Activated CD8-positive, alpha-beta memory T cell treated with anti-CD3 and anti-CD28 coated beads for 48 hours (primary cell): ENCODE measurements at places on chromosomes 13 and 19.
A peak's percentile ranks its signal among the peaks of the same experiment; 100 is the strongest.

DNA sequence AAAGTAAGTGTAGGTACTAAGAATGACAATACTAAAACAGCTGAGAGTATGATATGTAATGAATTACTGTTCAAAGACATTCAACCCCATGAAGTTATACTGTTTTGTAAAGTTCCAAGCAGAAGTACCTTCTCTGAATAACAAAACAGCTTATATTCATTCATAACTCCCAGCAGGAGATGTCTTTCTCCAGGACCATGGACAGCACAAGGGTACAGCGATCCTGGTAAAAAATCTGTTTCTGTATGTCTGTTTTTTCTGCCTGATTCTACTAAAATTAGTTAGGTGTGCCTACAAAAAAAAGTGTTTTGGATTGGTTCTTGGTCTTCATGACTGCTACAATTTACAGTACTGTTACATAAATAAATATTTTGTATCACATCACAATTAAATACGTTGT, 172.5 kb upstream of the SLITRK5 start:
- DNase-seq: no peak

GRCh38 chr19:14347999-14348889, 33.0 kb upstream of the ADGRE5 start:
- DNase-seq: peak; percentile 41

DNA sequence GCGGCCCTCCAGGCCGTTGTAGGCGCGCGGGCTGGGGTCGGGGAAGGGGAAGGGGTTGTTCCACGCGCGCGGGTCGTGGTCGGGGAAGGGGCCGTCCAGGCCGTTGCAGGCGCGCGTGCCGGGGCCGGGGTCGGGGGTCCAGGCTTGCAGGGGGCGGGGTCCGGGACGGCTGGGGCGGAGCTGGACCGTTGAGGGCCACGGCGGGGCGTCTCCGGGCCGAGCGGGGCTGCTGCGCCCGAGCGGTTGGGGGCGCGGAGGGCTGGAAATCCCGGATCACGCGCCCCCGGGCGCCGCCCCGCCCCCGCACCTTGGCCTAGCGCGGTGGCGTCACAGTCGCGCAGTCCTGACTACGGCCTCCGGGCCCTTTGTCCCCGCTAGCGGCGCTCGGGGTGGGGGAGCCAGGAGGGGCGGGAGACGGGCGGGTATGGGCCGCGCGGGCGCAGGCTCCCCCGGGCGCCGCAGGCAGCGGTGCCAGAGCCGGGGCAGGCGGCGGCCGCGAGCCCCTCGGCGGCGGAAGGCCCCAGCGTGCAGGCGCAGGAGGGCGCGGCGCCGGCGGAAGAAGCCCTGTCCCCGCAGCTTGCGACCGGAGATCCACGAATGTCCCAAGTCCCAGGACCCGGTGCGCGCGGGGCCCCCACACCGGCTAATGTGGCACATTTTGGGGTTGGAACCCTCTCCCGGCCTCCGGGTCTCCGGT, 665 bp downstream of the GPX4 start:
- DNase-seq: no peak

DNA sequence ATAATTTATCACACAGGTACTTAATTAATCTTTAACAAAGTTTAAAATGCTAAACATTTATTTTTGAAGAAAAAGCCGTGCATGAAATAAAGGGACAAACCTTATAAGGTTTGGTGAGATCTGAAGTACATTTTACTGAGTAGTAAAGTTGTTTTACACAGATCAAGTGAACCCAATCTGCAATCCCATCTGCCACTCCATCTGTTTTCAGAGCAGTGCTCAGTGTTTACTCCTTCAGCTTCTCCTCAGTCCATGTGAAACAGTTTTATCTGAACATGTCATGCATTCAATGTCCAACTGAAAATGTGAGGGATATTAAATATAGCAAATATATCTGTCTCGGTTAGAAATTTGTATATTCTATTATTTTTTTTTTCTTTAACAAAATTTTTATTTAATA, 166.8 kb downstream of the MAB21L1 start:
- no peak for DNase-seq

DNA sequence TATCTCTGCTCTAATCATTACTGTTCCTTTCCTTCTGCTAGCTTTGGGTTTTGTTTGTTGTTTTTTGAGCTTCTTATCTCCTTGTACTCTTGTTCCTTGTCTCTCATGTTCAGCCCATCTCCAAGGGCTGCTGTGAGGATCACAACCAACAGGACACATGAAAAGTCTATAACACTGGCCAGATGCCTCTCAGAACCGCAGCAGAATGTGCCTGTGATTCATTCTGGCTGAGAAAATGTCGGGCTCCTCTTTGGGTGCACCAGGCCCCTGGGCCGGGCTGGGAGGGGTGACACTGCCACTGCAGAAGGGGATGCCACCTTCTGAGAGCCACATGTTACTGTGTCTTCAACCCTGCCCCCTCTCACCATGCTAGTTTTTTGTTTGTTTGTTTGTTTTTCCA, 48.0 kb downstream of the GGACT start:
- DNase-seq: no peak

DNA sequence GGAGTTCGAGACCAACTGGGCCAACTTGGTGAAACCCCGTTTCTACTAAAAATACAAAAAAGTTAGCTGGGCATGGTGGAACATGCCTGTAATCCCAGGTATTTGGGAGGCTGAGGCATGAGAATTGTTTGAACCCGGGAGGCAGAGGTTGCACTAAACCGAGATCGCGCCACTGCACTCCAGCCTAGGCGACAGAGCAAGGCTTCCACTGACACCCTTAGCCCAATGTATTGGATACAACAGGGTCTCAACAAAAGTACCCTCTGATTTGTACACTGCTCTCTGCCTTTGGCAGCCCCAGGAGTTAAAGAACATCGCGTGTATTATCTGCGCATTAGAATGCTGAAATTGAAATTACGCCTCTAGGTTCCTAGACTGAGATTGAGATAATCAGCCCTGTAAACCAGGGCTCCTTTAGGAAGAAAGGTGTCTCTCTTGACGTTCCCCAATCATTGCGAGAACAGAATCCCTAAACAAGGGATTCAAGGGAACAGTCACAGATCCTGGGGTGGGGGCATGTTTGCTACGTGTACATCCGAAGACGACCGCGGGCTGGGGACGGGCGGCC, 21.9 kb downstream of the IPO5 start:
- no peak for DNase-seq

GRCh38 chr13:101301053-101301452, 115.3 kb downstream of the NALCN start:
- DNase-seq: no peak

- no peak for DNase-seq
Measured at GRCh38 chr13:49615836-49616675, 12.3 kb upstream of the ARL11 start.

DNA sequence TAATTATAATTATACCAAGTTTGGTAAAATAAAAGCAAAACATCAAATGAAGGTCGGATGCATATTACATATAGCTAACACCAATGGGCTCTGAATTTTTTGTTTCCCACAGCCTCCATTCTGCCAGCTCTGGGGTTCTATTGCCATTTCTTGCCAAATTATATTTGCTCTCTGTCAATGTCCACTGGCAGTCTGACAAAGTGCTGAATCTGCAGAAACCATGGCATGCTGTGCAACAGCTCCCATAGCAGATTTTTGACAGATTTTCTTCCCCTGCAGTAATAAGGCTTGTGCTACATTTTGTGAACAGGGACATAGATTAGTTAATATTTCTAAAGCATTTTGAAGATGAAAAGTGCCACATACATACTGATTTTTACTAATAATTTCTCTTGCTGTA, 1102.1 kb downstream of the DIAPH3 start:
- no peak for DNase-seq
